ENCODE measurements at places on chromosomes 3 and 15.

DNA sequence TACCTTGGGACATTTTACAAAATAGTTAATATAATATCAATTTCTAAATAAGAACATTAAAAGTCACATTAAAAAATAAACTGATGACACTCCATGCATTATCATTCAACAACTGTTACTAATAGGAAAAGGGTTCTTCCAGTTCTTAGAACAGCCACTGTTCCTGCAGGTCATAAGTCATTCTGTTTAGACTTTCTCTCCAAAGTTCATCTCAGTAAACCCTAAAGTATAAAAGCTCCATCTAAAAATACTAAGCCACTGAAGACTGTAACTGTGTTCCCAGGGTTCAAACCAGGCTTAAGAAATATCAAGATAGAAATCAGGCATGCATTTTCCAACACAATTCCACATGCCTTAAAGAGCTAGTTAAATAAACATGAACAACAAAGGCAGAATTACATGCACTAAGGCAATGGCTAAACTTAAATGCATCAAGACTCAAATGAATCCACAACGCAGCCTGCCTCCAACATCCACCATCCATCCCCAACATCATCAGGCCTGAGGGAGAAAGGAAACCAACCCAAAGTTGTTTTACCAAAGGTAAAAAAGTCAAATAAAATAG, 46.2 kb downstream of the DMXL2 start:
- no peak for DNase-seq

DNA sequence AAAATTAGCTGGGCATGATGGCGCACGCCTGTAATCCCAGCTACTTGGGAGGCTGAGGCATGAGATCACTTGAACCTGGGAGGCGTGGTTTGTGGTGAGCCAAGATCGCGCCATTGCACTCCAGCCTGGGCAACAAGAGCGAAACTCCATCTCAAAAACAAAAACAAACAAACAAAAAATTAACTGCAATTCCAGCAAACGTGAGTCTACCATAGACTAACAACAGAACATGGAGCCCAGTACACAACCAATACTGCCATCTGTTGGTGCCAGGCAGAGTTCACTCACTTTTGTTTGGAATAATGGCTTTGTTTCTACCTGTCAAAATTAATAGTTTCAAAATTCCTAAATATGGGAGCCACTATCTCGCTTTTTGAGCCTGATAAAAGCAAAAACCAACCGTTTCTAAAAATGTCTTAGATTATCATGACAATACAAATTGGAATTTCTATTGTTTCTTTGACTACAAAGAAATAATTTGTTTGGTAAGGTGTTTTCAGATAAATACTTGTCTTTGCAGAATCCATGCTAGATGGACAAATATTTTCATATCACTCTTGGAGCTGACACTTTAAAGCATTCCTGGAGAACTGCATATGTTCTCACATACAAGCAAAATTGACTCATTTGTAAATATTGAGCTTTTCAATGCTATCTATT, 45.0 kb downstream of the GPR176 start:
- DNase-seq: no peak

DNA sequence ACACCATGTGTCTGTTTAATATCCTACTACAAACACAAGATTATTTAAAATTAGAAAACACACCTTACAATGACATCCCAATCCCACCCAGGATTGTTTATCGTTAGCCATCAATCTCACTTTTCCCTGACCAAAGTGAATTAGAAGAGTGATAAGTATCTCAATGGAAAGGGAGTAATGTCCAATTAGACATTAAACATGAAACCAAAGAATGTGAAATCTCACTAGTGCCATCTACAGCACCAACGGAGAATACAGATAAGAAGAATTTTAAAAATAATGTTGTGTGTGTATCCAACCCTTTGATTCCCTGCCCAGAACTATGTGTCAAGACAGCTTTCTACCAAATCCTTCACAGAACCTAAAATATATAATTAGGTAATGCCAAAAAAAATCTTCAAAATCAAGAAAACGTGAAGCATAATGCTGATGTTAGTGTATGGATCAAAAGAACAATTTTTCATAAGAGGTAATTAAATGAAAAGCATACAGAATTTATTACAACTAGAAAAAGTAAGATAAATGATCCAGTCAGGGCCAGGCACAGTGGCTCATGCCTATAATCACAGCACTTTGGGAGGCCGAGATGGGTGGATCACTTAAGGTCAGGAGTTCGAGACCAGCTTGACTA, 64.2 kb downstream of the SCAPER start:
- no peak for DNase-seq

- no peak for DNase-seq
Measured at GRCh38 chr3:25962255-25962654, 172.4 kb downstream of the OXSM start.

DNA sequence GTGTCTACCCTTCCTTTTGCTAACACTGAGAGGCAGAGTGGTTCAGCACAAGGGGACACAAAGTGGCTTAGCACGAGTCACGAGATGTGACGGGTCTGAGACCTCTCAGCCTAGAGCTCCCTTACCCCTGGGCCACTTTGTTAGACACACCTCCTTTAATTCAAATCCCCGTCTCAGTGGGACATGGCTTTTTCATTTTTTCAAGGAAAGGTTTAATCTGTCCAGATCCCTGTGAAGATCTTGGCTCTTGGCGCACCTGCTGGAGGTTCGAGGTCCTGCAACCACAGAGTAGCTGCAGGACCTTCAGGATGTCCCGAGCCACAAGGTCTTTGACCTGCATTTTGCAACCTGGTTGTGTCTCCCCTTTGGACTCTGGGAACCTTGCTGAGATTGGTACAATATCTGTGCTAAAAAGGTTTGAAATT, 52.0 kb downstream of the LPP start:
- DNase-seq: no peak

DNA sequence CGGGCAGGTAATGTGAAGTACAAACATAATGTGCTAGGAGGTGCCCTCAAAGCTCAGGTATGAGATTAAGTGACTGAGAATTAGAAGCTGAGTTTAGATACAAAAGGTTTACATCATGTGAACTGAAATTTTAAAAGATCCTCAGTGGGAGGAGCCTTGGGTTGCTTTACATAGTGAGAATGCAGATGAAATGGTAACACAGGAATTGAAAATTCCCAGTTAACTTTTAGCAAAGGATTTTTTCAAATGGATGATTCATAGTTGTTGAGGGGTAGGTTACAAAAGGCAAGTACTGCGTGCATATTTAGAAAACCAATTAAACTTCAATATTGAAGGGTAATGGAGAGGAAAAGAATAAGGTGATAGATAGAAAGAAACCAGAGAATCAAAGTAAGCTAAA, 157.3 kb downstream of the PLCH1 start:
- no peak for DNase-seq

DNA sequence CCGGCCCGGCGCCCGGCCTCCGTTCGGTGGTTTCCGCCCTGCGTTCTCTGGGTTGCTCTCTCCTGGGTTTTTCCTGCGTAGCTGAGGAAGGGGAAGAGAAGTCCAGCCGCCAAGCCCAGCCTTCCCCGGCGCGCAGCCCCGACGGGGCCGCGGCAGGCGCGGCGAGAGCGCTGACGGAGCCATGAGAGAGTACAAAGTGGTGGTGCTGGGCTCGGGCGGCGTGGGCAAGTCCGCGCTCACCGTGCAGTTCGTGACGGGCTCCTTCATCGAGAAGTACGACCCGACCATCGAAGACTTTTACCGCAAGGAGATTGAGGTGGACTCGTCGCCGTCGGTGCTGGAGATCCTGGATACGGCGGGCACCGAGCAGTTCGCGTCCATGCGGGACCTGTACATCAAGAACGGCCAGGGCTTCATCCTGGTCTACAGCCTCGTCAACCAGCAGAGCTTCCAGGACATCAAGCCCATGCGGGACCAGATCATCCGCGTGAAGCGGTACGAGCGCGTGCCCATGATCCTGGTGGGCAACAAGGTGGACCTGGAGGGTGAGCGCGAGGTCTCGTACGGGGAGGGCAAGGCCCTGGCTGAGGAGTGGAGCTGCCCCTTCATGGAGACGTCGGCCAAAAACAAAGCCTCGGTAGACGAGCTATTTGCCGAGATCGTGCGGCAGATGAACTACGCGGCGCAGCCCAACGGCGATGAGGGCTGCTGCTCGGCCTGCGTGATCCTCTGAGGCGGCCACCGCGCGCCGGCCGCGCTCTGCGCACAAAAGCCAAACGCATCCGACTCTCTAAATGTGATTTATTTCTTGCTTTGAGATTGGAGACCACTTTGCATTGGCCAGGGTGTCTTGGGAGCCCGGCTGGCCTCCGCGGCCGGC, 727 bp downstream of the RAP2B start:
- DNase-seq: no peak

- peak; percentile 60 for DNase-seq
Measured at GRCh38 chr15:99452728-99453636, 112.8 kb upstream of the MEF2A start.

- no peak for DNase-seq
Measured at GRCh38 chr3:18058666-18059065, 316.2 kb upstream of the TBC1D5 start.

- DNase-seq: no peak
Measured at GRCh38 chr3:174812172-174812862, 46.8 kb upstream of the NAALADL2 start.

DNA sequence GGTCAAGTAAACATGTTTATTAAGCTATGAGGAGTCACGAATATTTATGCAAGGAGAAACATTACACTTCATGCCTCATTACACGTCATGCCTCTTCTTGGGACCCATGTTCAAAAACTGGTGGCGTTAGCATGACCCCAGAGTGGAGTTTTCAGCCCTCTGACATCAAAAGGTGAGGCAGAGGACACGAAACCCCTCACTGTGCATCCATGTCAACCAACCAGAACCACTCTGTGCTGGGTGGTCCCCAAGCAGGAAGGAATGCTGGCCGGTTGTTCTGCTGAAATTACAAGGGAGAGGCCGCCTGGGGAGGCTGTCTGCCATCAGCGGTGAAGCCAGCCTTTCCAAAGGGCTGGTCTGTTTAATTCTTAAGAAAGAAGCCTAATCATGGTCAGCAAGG, 83.4 kb downstream of the GABRB3 start:
- no peak for DNase-seq

- no peak for DNase-seq
Measured at GRCh38 chr15:57548835-57549234, 42.9 kb upstream of the MYZAP start.

- DNase-seq: no peak
Measured at GRCh38 chr3:34155666-34156065, 357.2 kb downstream of the PDCD6IP start.

DNA sequence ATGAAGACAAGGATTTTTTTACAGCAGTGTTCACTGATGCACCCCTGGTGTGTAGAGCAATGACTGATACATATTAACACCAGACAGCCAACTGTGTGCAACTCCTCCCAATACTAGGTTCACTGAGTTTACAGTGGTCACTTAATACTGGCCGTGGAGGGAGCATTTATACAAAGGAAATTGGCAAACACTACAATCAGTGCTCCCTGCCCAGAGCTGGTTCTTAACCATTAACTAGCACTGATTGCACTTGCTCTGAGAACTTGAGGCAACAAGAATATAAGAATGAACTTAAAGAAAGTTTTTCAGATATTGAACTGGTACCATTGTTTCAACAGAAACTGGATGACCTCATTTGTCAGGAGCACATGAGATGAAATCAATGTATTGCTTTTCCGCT, 110.6 kb downstream of the MAGI1 start:
- no peak for DNase-seq

- no peak for DNase-seq
Measured at GRCh38 chr15:71170163-71170562, 54.9 kb downstream of the THSD4 start.

GRCh38 chr3:175546115-175546514, 687.0 kb downstream of the NAALADL2 start:
- DNase-seq: no peak

- DNase-seq: no peak
Measured at GRCh38 chr3:107524326-107524840, 1.6 kb downstream of the BBX start.

GRCh38 chr15:65663521-65663920, 41.8 kb downstream of the SLC24A1 start:
- no peak for DNase-seq

DNA sequence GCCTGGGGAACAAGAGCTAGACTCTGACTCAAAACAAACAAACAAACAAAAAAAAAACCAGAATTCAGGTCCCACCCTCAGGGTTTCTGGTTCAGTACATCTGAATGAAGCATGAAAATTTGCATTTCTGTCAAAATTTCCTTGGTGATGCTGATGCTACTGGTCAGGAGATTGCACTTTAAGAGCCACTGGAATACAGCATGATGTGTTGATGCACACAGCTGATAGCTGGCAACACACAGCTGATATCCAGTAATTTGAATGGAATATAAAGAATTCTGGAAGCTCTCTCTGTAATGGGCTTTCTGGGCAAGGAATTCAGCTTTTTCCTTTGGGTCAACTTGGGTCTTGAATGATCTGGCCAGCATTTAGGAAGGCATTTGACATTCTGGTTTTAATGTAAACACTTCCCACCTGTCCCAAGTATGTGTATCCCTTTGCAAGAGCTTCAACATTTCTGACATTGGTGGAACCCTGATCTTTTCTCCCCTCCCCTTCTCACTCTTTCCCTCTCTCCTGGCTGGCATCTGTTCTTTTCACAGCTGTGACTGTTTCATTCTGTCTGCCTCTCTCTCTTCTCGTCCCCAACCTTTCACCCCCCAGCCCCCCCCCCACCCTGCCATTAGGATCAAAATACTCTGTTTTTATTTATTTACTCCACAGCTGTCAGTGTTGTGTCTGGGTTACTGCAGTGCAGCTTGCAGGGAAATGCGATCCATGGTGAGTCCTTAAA, 189.5 kb downstream of the TPRG1 start:
- DNase-seq: no peak

Measured in tibial nerve (tissue), 4 donors.